CD4-positive, alpha-beta T cell treated with Interleukin-6 at 100 ng/mL for 8 hours (primary cell): ENCODE measurements at places on chromosomes 7 and 10.

GRCh38 chr7:29734246-29734731, 72.0 kb upstream of the WIPF3 start:
- no peak for DNase-seq

DNA sequence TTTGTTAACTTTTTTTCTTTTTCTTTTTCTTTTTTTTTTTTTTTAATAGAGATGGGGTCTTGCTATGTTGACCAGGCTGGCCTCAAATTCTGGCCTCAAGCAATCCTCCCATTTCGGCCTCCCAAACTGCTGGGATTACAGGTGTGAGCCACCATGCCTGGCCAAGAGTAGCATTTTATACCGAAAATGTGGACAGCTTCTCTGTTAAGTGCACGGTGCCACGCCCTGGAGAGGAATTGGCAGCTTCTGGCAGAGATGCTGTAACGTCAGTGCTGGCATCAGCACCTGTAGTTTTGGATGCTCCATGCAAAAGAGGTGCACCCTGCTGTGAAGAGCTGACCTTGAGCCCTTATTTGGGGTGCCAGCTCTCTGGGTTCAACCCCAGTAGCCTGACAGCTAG, 18.2 kb downstream of the IL15RA start:
- no peak for DNase-seq

GRCh38 chr10:34649385-34649784, 165.7 kb downstream of the PARD3 start:
- DNase-seq: no peak

DNA sequence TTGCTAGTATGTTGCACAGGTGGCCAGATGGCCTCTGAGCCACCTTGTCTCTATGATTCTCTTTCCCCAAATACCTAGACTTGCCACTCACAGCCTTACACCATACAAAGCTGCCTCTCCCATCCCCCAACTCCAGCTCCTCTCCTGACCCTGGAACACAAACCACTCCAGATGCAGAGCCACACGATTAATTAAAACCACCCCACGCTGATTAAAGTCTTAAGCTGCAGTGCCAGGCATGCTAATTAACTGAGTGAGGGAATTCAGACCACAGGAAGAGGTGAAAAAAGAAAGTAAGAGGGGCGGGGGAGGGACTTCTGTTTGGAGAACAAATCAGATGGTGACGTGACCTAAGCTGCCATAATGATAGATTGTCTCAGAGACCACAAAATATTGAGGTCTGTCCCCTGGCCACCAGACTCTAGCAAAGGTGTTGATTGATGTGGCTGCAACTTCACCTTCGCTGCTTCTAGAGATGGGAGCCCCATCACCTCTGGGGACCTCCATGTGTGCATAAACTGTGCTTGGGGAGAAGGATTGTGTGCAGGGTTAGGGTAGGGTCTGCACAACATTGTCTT, 331.3 kb downstream of the PLXNA4 start:
- no peak for DNase-seq

DNA sequence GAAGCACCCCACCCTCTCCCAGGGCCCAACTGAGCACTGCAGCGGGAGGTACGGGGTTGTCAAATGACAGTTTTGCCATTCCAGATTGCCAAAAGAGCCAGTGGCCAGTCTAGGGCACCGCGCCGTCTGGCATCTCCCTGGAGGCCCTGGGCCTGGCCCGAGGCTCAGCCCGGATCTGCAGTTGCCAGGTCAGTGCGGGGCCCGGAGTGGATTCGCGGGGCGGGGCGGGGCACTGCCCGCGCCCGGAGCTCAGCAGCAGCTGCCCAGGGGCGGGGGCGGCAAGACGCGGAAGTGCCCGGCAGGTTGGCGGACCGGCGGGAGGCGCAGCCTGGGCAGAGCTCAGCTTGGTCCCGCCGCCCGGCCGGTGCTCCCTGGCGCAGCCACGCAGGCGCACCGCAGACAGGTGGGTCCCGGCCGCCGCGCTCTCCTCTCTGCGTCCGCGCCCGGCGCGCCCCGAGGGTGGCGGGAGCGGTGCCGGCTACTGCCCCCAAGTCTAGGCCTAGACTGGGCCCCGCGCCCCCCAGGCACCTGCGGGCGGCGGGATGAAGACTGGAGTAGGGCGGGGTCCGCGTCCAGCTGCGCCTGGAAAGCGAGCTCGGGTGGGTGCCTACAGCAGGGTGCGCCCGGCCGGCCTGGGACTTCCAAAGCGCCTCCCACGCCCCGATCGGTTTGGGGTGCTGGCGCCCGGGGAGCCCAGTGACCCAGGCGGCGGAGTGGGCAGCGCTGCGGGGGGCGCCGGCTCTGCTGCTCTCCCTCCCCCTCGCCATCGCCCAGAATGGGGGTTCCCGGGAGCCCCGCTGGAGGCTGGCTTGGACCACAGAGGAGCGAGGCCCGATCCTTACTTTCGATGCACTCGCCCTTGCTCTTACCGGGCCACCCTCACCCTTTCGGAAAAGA, at the start of gene IRF5:
IRF5 (plus strand) TSS at position 281 of the 897 bp plus-strand sequence. CDS start 4,155 bp downstream, outside the sequence.
- no peak for DNase-seq
